ENCODE measurements at places on chromosomes 11 and 22.

DNA sequence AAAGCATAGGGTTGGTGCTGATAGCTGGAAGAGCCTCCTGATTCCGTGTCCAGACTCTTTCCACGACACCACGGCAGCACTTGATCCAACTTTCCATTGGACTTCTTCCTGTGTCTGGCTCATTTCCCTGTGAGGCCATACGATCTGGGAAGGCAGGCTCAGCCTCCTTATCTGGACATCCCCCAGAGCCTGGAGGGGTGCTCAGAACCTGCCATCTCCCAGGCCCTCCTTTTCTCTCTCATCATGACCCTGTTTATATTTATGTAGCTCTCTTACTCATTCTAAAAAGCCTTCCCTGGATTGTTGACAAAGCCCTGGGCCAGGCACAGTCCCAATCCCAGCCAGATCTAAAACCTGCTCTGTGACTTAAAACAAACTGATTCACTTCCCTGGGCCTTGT is 7.8 kb upstream of the BCL9L start:
- DNase-seq, result no peak

- peak; percentile 84 for DNase-seq
Measured at GRCh38 chr11:114377612-114378267, 22.6 kb downstream of the C11orf71 start.

DNA sequence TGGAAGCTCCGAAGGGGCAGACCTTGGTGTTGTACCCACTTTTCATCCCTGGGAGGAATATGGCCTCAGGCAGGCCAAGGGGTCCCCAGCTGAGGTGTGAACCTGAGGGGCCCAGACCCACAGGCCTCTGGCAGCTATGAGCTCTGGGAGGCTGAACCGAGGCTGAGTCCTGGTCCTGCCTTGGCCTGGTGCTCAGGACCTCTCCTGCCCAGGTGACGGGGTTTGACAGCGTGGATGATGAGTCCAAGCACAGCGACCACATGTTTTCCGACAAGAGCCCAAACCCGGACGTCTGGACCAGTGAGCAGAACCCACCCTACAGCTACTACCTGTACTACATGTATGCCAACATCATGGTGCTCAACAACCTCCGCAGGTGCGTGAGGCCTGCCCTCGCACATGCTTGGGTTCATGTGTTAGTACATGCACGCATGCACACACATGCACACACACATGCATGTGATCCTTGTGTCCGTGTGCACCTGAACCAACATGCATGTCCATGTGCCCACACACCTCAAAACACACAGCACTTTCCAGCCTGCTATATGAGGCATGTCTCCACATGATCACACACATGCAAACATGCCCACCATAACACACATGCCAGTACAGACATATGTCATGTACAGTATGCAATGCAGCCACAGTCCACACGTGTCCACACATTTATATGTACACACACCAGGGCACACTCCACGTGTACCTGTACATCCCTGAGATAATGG is 40.9 kb downstream of the RNF141 start:
- DNase-seq, result no peak

- DNase-seq, result no peak
Measured at GRCh38 chr11:96199563-96200025, 143.4 kb downstream of the MAML2 start.

DNA sequence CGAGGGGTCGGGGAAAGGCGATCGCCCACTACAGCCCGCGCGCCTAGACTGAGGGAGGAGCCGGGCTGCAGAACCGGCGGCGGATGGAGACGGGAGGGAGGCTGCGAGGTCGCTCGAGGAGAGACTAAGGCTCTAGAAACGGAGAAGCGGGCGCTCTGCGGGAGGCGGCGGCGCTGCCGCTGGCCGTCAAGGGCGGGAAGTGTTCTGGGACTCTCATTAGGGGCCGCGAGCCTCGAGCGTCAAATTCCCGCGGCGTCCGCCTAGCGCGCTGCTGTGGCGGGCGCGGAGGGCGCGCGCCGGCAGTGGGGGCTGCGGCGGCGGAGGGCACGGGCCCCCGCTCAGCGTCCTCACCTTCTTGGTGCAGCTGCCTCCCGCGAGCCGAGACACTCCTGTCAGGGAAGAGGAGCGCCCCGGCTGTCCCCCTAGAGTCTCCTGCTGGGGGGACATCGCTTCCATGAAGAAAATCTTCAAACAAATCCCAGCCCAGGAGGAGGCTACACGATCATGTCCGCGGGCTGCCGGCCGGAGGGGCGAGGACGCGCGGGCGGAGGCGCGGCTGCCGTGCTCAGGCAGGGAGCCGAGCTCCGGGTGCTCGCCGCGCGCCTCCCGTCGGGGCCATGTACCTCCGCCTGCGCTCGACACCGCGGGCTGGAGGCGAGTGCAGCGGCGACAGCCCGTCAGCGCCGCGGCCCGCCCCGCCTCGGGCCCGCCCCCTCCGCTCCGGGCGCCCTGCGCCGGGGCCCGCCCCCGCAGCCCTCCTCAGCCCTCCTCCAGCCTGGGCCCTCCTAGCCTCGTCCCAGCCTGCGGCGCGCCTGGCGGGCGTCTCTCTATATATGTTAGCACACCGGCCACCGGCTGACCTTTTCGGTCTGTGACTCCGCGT is at the start of gene ARHGAP20:
ARHGAP20 (minus strand) TSS at position 662 of the 883 bp plus-strand sequence; CDS start at position 456, 206 bp downstream.
- peak; percentile 19 for DNase-seq

DNA sequence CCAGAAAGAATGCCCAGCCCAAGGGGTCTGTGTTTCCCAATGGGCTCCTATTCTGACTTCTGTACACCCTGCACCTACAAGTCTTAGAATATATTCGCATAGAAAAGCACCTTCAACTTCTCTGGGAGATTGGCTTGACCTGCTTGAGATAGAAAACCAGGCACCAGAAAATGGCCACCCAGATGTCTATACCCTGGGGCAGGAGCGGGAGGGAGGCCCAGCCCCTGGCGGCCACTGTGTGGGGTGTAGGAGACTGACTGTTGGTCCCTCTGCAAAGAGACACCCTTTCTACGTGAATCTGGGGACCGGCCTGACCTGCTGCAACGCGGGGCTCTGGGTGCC is 8.5 kb downstream of the DENND6B start:
- no peak for DNase-seq

GRCh38 chr11:121448011-121448410 is 4.1 kb upstream of the SORL1 start:
- no peak for DNase-seq

DNA sequence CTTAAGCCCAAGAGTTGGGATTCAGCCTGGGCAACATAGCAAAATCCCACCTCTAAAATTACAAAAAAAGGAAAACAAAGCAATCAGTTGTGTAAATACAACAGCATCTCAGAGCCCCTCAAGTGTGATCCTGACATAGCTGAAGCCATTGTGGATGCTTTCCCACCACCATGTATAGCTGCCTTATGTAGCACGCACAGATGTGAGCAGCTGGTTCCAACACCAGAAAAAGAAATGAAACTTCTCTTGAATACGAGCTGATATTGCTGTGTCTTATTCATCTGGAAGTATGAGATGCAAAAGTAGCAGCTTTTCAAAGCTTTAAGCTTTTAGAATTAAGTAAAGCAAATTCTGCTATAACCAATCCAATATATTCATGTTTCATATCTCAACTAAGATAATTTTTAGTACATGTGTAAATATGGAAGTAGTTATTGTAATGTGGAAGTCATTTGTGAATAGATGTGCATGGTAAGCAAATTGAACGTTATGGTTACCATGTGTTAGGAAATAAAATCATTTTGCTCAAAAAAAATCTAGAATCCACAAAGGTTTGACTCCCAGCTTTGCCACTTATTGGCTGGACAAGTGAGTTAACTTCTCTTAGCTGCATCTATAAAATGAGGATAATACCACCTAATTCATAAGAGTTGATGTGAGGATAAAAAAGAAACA is 63.2 kb downstream of the SGSM3 start:
- DNase-seq, result no peak

DNA sequence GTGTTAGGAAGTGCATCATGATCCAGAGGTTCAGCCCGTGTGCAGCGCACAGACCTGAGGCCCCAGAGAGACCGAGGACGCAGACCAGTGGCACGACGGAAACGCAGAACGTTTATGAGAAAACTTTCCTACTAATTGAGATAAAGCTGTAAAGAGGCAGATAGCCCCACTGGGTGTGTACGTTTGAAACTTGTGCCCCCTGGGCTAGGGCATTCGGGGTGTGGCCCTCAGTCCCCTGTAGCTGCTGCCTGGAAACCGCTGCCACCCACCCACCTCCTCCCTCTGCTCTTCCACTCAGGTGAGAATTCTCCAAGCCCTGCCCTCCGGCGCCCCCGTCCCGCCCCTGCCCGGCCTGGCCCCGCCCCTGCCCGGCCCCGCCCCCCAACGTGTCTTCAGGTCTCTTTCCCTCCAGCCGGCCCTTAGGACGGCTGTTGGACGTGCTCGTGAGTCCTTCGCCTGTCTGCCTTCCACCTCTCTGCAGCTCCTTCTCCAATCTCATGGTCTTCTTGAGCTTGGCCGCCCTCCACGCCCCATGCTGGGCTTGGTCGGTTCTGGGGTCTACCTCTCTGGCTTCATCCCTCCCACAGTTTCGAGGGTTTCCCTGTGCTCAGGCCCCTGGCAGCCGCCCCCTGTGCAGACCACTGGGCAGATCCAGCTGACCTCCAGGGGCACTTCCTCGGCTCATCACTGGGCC is 12.1 kb downstream of the MAPK8IP2 start:
- DNase-seq, result no peak

GRCh38 chr11:26993965-26994457 is at the start of gene FIBIN:
TSS of gene FIBIN (plus strand) at chr11:26994112. CDS start at chr11:26994527, 415 bp downstream.
- no peak for DNase-seq

- DNase-seq, result no peak
Measured at GRCh38 chr22:48853627-48854240, 973.9 kb downstream of the BRD1 start.

DNA sequence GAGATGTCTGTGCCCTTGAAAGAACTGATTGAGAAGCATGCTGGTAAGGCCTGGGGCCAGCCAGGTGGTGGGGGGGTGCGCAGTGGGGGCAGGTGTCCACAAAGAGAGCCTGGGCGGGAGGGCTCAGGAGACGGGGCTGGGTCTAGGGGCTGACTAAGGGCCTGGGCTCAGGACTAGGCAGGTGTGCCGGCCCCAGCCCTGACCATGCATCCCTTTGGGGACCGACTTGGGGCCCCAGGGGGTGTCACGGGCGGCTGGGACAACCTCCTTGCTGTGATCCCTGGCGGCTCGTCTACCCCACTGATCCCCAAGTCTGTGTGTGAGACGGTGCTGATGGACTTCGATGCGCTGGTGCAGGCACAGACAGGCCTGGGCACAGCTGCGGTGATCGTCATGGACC is 4.4 kb downstream of the NDUFV1 start:
- DNase-seq, result no peak

- no peak for DNase-seq
Measured at GRCh38 chr11:2137202-2138067, 1.8 kb downstream of the IGF2 start.

DNA sequence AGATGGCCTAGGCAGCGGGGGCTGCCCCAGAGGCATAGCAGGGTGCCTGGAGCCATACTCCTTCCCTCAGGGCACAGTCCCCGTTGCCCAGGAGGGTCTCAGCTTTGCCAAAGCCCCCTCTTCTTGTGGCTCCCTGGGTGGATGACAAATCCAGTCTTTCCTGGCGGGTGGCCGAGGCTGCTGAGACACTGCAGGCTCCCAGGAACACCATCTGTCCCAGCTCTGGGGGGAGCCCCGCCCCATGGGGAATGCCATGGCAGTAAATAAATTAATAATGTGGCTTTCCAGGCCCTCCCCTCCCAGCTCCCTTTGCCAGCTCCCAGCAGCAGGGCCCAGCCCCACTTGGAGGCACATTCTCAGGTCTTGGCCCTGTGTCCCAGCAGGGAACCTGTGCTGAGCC is 45.0 kb downstream of the PDE2A start:
- no peak for DNase-seq

GRCh38 chr11:112797648-112798293 is 163.4 kb upstream of the NCAM1 start:
- peak; percentile 84 for DNase-seq

GRCh38 chr22:20316217-20316843 is 3.5 kb downstream of the DGCR6L start:
- DNase-seq, result no peak

DNA sequence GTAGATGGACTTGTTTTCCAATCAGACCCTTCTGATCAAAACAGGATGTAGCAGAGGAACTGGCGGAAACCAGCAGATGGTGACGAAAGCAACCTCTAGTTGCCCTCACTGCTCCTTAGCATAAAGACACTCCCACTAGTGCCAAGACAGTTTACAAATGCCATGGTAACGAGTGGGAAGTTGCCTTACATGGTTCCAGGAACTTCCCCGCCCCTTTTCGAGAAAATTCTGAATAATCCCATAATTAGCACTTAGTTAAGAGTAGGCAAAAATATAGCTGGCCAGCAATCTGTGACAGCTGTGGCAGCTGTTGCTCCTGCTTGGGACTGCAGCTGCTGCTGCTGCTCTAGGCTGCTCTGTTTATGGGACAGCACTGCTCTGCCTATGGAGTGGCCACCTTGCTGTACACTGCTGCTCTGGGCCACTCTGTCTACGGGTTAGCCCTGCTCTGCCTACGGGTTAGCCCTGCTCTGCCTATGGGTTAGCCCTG is 33.4 kb upstream of the SORL1 start:
- DNase-seq, result no peak

GRCh38 chr11:63853476-63853875 is 14.6 kb downstream of the MARK2 start:
- DNase-seq, result no peak

- DNase-seq, result no peak
Measured at GRCh38 chr11:10304495-10305261, at the start of gene ADM. TSS of gene ADM (plus strand) at chr11:10305073. CDS start at chr11:10305701, 628 bp downstream.

DNA sequence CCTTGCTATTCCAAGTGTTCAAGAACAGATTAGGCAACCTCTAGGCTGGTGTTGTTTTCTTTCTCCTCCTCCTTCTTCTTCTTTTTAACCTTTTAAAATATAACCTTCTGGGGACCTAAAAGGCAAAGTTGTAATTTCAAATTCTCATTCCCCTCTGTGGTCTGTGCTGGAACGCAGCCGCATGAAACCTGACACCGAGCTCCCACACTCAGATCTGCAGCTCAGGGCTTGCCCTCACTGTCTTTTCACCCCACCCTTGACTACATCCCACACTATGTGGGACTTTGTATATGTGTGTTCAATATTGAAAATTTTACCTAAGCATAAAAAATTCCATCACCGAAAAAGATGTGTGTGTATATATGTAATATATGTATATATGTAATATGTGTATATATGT is 62.0 kb upstream of the ARHGAP42 start:
- peak; percentile 38 for DNase-seq

- DNase-seq, result no peak
Measured at GRCh38 chr11:69936771-69937170, 117.6 kb upstream of the FGF3 start.

DNA sequence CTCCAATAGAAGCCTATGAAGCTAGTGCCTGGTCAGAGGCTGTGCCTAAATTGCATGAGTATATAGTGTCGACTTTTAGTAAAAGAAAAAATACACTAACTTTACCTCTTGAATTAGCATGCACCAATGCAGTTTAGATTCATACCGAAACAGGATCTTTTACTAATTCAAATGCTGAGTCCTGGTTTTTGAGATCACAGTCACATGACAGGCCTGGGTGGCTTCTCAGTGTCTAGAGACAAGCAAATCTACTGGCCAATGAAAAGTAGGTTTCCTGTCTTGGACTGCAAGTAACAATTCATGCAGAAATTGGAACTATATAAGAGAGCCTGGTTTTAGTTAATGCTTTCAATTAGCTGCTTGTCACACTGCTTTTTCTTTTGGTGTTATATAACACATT is 7.2 kb downstream of the ARHGEF12 start:
- DNase-seq, result no peak
